Iris pigment epithelial cell (primary cell): ENCODE measurements at places on chromosomes 4 and X.
A peak's percentile ranks its signal among the peaks of the same experiment; 100 is the strongest.

DNA sequence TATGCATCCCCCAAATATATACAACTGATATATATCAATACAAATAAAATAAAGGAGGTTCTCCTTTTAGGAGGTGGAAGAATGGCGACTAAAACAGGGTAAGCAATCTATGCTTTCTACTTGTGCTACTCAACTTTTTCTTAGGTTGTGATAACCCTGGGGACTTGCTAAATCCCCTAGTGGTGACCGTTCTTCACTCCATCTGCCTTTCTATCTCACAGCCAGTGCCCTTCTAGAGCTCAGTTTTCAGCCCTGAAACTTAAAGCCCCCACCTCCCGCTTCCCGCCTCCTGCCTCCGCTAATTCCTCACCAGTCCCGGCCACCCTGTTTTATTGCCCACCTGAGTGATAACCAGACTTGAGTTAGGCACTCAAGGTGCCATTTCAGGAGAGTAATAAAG lies 15.5 kb upstream of the ESX1 start:
- no peak for DNase-seq

- no peak for DNase-seq
Observed at GRCh38 chrX:3599802-3600430, 113.5 kb downstream of the PRKX start.

DNA sequence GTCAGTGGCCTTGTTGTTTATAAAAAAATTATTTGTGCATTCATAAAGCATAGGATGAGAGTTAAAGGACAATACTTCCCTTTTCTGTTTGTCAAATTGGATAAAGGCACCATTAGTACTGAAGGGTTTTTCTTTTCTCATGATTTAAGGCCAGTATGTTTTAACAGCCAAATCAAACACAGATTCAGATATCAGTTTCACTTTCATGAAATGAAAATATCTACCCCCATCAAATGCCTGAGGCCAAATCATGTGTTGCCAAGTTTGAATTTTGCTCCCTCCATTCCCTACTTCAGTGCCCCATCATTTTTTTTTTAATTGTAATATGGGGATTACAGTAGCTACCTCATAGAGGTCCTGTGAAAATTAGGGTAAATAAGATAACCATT lies 745.9 kb downstream of the RPA4 start:
- no peak for DNase-seq

- no peak for DNase-seq
Observed at GRCh38 chr4:175447016-175447415, 365.0 kb downstream of the GPM6A start.

GRCh38 chr4:147570616-147571015 lies 46.6 kb upstream of the TMEM184C start:
- peak; percentile 65 for DNase-seq

- DNase-seq, result peak; percentile 41
Observed at GRCh38 chrX:119790977-119791436, 423 bp downstream of the RPL39 start.

- no peak for DNase-seq
Observed at GRCh38 chr4:5823542-5824211, 69.2 kb downstream of the CRMP1 start.

DNA sequence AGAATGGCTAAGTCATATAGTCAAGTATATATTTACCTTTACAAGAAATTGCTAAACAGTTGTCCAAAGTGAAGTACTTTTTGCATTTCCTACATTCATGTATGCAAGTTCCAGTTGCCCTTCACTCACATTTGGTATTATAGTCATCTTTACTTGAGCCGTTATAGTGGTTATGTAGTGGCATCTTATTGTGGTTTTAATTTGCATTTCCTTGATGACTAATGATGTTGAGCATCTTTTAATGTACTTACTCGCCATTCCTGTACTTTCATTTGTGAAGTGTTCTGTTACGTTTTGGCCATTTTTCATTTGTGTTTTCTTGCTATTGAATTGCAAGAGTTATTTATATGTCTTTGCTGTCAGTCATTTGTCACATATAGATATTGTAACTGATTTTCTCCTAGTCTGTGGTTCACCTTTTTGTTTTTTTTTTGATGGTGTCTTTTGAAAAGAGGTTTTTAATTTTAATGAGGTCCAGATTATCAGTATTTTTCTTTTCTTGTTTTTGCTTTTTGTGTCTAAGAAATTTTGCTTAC lies 27.6 kb downstream of the ARFIP1 start:
- DNase-seq, result peak; percentile 64

- no peak for DNase-seq
Observed at GRCh38 chrX:117002981-117003380, 540.2 kb upstream of the CT83 start.

GRCh38 chr4:53194727-53195126 lies 171.1 kb downstream of the SCFD2 start:
- DNase-seq, result no peak

DNA sequence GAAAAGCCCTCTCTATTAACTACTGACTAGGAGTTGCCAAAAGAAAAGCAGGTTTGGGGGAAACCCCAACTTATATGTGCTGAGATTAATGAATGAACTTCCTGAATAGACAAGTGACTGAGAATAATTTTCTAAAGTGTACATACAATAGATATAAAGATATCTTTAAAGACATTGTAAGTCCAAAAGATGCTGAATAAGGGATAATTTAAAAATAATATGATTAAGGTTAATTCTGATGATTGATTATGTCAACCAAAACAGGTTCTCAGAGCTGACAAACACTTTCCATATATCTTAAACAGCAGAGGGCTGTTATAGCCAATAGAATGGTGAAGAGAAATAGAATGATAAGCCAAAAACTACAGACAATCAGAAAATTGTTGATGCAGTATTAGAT lies 28.6 kb downstream of the AGA start:
- no peak for DNase-seq

GRCh38 chrX:100962811-100963210 lies 6.7 kb upstream of the ARL13A start:
- no peak for DNase-seq

GRCh38 chrX:148133105-148133725 lies 152.1 kb downstream of the FMR1NB start:
- DNase-seq, result no peak

DNA sequence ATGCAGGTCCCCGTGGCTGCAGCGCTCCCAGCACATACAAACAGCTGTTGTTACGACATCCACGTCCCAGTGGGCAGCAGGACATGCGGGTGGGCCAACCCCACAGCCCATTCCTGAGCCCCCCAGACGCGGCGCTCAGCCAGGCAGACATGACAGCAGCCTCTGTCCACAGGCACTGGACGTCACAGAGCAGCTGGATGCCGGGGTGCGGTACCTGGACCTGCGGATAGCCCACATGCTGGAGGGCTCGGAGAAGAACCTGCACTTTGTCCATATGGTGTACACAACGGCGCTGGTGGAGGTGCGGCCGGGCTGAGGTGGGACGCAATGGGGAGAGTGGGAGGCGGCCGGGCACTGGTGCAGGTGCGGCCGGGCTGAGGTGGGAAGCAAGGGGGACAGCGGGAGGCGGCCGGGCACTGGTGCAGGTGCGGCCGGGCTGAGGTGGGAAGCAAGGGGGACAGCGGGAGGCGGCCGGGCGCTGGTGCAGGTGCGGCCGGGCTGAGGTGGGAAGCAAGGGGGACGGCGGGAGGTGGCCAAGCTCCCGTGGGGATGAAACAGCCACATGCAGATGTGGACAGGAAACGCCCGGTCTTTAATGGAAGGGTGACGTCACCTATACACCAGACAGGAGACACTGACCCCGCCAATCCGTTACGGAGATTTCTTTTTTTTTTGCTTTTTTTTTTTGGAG lies 9.4 kb downstream of the PLCXD1 start:
- no peak for DNase-seq

DNA sequence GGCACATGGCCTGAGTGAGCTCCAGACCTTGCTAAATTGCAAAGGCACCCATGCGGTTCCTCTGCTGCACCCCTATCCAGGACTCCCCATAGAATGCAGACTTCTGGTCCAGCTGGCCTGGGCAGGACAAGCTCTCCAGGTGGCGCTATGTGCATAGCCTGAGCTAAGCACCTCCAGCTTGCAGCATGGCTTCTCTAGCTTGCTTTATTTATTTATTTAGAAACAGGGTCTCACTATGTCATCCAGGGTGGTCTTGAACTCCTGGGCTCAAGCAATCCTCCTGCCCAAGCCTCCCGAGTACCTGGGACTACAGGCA lies 5.5 kb upstream of the WFS1 start:
- DNase-seq, result peak; percentile 69

DNA sequence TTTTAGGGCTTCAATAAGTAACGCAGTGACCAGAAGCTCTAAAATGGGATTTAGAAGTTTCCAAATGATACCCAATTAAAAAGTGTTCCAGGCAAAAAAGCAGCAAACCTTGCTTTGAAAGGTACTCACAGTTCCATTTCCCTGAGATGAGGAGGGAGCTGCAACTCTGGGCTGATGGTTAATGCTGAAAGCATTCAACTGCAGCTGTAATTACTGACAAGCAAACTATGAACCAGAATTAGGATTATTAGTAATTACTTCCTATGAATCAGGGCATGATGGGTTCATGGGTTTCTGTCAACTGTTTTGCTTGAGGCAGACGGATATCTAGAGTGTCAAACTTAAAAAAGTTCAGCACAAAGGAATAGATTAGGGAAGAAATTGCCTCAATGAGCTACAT lies 357.4 kb downstream of the STIM2 start:
- no peak for DNase-seq

GRCh38 chrX:14497184-14497666 lies 32.1 kb upstream of the GLRA2 start:
- peak; percentile 44 for DNase-seq

- DNase-seq, result no peak
Observed at GRCh38 chr4:100246697-100247096, 56.4 kb upstream of the DDIT4L start.

DNA sequence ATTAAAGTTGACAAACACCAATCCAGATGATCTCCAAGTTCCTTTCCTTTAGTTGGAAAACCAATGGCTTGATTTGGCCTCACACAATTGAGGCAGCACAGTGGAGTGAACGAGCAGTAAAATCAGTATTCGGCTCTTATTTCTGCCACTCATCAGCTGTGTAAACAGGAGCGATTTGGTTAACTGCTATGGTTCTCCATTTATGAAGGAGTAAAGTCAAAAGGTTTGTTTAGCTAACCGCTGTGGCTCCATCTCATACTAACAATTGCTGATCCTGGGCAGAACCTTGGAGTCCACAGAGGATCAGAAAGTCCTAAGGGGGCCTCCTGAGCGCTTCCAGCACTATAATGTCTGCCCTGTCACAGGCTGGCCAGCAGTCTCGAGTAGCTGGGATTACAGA lies 54.5 kb upstream of the EXOC1L start:
- no peak for DNase-seq

DNA sequence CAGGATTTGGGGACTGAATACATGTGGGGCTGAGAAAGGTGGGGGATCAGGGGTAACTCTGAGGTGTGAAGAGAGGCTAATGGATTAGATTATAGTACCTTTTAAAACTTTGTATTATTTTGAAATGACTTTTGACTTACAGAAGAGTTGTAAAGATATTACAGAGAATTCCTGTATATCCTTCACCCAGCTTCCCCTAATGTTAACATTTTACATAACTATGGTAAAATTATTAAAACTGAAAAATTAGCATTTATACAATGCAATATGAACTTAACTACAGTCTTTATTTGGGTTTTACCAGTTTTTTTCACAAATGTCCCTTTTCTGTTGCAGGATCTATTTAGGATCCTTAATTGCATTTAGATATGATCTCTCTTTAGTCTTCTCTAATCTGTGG lies 57.4 kb downstream of the TMEM164 start:
- DNase-seq, result no peak
